ENCODE measurements at places on chromosomes 7 and 10.

DNA sequence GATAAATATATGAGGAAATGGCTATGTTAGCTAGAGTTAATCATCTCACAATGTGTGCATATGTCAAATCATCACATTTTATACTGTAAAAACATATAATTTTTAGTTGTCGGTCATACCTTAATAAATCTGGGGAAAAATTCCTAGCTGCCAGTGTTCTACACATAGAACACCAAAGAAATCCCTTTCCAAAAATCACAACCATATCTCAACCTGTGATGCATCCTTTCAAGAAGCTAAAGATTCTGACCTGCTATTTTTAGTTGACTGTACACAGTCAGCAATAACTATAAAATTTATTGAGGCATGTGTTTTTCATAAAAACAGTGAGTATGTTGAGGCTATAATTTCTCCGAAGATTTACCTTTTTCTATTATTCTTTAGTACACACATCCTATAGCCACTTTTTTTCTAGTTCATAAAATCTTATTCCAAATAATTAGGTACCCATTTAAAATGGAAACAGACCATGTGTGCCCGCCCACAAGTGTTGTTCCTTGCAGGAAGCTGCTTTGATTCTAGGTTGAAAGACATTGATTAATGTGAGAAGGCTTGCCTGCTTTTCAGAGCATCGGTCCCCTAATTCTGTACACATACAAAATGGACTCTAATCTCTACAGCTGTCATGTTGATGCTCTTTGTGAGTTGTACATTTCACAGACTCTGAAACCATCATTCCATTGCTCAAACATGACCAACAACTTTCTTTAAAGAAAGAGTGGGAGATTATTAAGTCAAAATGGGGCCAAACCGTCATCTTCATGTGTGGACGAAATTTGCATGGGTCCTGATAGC lies 117.5 kb upstream of the LRRN3 start:
- DNase-seq = no peak

DNA sequence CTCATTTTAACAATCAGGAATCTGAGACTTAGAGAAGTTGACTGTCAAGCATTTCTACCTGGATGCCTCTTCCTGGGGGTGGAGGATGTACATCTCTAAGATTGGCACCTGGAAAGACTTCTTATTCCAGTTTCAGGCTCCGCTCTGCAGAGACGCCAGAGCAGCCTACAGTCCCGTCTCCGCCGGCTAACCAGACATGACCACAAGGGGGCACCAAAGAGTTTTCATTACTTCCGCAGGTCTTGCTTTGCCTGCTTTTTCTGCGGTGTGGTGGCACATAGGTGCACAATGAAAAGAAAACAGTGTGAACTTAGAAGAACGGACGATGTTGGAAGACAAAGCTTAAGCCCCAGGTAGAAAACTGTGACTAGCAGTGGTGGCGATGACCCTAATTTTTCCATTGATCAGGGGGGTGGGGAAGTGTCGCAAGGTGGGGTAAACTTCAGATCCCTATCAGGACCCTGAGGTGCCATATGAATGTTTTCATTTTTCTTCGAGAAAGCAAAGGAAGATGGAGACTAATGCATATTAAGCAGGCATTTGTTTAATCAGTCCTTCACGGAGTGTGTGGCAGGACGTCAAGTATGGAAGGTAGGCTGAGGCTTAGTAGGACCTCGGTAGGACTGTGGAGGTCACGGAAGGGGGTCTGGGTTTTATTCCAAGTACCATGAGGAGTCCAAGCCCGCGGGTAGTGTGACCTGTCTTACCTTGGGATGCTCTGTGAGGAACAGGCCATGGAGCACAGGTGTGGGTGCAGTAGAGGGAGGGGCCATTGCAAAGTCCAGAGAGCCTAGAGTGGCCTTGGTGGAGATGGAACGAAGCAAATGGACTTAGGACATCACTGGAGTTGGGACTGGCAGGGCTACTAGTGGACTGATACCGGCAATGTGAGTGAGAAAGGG lies 60.1 kb upstream of the SORCS3 start:
- DNase-seq = peak; percentile 76

- DNase-seq = no peak
Observed at GRCh38 chr10:70619271-70620019, 16.9 kb upstream of the PRF1 start.

DNA sequence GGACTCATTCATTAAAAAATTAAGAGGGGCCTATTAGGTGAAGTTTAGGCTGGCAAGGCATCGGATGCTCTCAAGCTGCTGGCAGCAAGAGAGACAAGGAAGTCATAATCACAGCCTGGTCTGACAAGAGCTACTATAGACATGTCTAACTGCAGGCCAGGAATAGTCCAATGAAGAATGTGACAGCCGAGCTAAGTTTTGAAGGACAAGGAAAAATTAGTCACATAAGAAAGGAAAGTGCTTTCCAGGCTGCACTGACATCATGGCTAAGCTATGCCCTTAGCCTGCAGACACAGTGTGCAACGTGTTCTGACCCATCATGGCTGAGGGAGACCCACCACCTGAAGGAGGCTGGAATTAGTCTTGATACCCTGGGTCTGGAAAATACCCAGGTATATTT lies 281.1 kb downstream of the PLXNA4 start:
- DNase-seq = no peak

GRCh38 chr10:110498087-110498981 lies 627 bp downstream of the DUSP5 start:
- DNase-seq = peak; percentile 68

GRCh38 chr7:73366990-73367389 lies 39.0 kb downstream of the FKBP6 start:
- DNase-seq = no peak

DNA sequence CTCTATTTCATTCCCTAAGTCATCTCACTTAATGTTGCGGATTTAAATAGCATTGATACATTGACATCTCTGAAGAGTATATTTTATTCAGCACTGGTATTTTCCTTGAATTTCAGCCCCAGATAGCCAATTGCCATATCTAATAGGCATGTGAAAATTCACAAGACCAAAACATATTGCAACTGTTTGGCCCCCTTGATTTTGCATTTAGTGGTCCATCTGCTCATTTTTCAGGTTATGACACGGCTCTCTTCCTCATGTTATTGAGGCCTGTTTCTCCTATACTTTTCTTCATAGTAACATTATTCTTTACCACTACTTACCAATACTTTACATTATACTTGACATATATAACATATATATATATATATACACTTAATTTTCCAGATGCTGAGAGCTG lies 43.7 kb downstream of the MKLN1 start:
- no peak for DNase-seq

DNA sequence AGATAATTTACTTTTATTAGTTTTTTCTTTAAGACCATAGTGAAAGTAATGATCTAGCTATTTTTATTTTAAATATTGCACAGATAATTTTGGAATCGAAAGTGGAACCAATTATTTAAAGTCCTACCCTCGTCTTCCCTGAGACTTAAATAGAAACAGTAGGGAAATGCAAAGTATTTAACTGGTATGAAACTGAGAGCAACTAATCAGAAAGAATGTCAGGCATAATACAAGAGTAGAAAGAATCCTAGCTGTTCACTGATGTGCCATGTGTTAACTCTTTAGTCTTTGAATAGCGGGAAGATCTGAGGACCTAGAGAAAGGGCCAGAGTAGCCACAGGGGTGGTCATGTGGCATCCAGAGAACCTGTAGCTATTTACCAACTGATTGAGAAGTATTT lies 630.0 kb downstream of the NRG3 start:
- no peak for DNase-seq

DNA sequence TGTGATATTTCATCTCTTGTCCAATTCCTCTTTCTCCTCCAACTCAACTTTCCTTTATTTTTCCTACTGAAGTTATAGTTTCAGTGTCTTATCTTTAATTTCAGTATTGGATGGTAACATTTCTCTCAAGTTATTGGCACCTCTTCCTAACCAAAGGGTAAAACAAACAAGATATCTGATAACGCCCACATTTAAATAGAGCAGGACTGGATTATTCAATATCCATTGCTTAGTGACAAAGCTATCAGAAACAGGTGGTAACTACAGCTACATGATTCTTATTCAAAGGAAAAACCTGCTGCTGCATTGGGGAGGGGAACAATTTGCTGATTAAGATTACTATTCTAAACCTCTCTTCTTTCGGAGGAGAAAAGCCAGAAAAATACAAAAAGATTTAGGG lies 87.8 kb downstream of the TAF3 start:
- DNase-seq = no peak

- peak; percentile 29 for DNase-seq
Observed at GRCh38 chr10:84293574-84294016, 34.8 kb upstream of the CCSER2 start.

DNA sequence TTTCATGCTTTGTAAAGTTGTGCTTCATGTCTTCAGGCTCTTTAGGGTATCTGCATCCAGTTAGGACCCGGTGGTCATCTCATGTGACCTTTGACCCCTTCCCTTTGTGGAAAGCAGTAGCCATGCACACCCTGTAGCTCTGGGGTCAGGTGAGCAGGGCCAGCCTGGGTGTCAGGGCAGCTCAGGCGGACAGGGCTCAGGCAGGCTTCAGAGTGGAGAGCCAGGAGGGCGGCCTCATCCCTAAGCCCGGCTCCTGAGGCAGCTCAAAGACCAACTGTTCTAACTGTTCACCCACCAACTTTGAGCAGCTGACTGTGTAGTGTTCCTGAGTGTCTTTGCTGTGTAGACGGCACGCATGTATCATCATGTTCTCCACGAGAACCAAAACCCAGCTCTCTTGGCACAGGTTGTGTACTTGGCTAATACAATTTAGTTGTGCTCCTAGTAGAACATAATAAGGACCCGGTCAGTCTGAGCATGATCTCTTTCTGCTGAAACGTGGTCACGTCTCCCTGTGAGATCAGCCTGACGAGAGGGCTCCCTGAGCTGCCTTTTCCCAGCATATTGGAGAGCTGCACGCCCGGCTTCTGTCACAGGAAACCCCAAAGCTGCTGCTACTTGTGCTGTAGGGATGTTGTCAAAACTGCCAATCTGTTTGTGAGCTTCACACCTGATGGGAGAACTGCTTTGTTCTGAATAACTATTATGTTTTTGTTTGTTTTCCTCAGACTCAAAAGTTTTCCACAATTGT lies 30.0 kb downstream of the EEPD1 start:
- DNase-seq = no peak

DNA sequence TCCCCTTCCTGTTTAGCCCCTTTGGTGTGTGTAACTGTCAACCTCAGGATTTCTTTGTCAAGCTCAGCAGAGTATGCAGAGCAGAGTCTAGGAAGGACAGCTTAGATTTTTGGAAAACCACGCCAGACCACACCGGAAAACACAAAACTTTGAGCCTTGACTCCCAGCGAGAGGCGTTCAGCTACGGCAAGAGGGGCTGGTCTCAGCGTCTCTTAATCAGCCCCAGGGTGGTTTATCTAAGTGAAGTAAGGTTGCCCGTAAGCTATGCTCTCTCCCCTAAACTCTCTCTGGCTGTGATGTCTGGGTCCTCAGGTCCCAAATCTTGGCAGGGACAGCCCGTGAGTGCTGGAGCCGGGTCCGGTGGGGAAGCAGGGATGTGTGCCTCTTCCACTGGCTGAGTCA lies 230.9 kb downstream of the KLF6 start:
- no peak for DNase-seq
